ENCODE measurements at places on chromosomes 4 and X. TPM values are rescaled to one million over a fixed set of nuclear protein-coding genes. Genes with fewer than 3 reads are reported as not detected.

DNA sequence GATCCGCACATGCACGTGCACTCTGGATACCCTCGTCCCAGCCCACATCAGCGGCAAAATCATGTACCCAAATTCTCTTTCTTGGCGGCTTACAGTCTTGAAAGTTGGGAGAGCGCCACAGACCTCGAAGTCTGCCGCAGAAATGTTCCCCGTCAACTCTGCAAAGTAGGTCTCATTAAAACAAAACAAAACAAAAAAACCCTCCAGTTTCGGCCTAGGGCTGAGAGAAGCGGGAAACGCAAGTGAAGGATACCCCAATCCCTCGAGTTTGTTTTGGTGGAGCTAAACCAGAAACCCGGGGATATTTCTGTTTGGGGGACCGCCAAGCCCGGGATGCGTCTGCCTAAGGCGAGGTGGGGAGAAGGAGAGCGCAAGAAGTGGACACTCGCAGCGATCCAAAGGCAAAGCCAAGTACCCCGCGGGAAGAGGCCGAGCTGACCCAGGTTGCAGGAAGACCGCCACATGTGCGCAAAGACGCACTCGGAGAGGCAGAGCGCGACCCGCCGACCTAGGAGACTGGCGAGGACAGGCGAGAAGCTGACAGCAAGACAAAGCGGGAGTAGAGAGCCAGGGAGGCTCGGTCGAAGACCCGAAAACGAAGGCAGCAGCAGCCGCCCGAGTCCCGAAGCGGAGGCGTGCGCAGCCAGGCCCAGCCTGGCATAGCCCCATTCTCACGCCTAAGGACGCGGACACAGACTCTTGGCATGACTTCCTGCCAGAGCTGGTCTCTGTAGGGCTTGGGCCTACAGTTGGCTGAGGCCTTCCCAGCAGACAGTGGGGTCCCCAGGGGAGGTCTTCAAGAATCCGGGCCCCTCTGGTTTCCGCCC is 49.6 kb upstream of the BCOR start:
- H3K4me3 ChIP-seq = peak overlapping the region; percentile 59
- no peaks in the 10 kb centered on the region for H3K36me3 ChIP-seq
- H3K27me3 ChIP-seq = no peaks in the 10 kb centered on the region
- no peak overlapping the region for H3K27ac ChIP-seq
- H3K4me1 ChIP-seq = peaks cover 27% of the 10 kb centered on the region

XG gene
- 0.67 TPM for total RNA-seq

CXCL3 gene
- total RNA-seq = 1.9 TPM

PASD1 gene
- total RNA-seq = not detected

DNA sequence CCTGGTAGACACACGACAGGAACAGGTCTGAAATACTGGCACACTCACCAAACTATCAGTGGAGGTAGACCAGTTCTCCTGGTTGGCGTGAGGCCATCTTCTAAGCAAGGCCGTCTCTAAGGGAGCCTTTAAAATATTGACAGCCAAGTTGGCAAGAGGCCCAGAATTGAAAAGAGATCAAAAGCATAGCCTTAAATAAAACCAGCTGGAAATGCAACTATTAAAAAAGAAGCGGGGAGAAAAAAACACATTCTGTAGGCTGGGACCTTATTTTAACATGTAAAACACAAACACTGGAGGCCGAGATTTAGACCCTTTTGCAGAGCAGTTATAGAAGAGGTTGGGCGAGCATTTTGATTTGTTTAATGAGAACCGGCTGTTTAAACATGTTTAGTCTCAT is 233.0 kb upstream of the CLNK start:
- no peaks in the 10 kb centered on the region for H3K27me3 ChIP-seq
- no peaks in the 10 kb centered on the region for H3K36me3 ChIP-seq
- no peak overlapping the region for H3K27ac ChIP-seq
- H3K4me1 ChIP-seq = no peaks in the 10 kb centered on the region
- no peak for ATAC-seq

DNA sequence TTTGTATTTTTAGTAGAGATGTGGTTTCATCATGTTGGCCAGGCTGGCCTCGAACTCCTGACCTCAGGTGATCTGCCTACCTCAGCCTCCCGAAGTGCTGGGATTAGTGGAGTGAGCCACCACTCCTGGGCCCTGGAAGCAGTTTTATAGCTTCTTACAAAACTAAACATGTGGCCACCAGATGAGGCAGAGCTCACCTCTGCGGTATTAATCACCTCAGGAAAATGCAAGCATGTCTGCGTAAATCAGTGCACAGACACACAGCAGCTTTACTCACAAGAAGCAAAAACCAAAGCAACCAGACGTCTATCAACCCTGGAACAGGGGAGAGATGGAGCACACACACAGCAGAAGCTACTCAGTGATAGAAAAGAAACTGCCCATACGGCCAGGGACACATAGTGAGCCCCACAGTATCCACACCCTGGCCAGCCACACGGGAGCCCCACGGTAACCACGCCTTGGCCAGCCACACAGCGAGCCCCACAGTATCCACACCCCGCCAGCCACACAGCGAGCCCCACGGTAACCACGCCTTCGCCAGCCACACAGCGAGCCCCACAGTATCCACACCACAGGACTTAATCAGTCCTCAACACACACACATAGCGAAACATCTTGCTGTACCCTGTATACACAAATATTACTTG is 30.2 kb downstream of the PPP2R3B start:
- no peaks in the 10 kb centered on the region for H3K27me3 ChIP-seq
- peaks cover 48% of the 10 kb centered on the region for H3K36me3 ChIP-seq
- H3K4me3 ChIP-seq = no peak overlapping the region
- H3K4me1 ChIP-seq = no peaks in the 10 kb centered on the region
- ATAC-seq = no peak
- H3K27ac ChIP-seq = no peak overlapping the region

- H3K36me3 ChIP-seq = no peaks in the 10 kb centered on the region
- no peak for ATAC-seq
- no peaks in the 10 kb centered on the region for H3K27me3 ChIP-seq
- no peak overlapping the region for H3K27ac ChIP-seq
- no peak overlapping the region for H3K4me3 ChIP-seq
- H3K4me1 ChIP-seq = no peaks in the 10 kb centered on the region
Measured at GRCh38 chr4:96145601-96146000, 305.7 kb downstream of the PDHA2 start.

DNA sequence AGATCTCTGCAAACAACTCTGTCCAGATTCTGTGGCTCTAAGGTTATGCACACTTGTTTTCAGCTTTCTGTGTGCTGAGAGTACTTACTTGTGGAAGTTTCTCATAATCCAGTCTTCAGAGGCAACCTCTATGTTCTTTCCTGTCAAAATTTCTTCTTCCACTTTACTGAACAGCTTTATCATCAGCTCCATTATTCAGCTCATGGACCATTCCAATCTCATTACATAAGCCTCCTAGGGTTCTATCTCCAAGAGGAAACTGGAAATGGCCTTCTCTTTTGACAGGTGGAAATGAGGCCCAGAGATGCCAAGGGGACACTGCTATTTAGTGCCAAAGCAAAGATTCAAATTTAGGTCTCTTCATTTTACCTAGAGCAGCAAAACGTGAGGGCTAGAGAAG is 61.3 kb downstream of the CHRDL1 start:
- no peak overlapping the region for H3K27ac ChIP-seq
- H3K27me3 ChIP-seq = no peaks in the 10 kb centered on the region
- H3K4me3 ChIP-seq = no peak overlapping the region
- no peaks in the 10 kb centered on the region for H3K4me1 ChIP-seq
- no peak for ATAC-seq

- H3K4me3 ChIP-seq = no peak overlapping the region
- no peak overlapping the region for H3K27ac ChIP-seq
- no peaks in the 10 kb centered on the region for H3K27me3 ChIP-seq
- H3K36me3 ChIP-seq = peaks cover 100% of the 10 kb centered on the region
- no peak for ATAC-seq
- no peaks in the 10 kb centered on the region for H3K4me1 ChIP-seq
Measured at GRCh38 chrX:47174376-47174775, 19.3 kb upstream of the UBA1 start.
